Right cardiac atrium (tissue), 5 donors: ENCODE measurements at places on chromosomes 5 and 9.
A peak's percentile ranks its signal among the peaks of the same experiment; 100 is the strongest.

DNA sequence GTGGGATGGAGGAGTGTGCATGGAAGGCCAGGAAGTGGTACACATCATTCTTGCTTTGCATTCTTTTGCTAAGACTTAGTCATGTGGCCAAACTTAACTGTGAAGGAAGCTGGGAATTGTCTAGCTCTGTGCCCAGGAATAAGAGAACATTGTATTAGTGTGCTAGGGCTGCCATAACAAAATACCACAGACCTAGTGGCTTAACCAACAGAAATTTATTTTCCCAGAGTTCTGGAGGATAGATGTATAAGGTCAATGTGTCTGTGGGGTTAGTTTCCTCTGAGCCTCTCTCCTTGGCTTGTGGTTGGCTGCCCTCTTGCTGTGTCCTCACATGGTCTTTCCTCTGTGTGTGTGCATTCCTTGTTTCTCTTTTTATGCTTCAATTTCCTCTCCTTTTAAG is 32.4 kb downstream of the NNT start:
- DNase-seq, result no peak

DNA sequence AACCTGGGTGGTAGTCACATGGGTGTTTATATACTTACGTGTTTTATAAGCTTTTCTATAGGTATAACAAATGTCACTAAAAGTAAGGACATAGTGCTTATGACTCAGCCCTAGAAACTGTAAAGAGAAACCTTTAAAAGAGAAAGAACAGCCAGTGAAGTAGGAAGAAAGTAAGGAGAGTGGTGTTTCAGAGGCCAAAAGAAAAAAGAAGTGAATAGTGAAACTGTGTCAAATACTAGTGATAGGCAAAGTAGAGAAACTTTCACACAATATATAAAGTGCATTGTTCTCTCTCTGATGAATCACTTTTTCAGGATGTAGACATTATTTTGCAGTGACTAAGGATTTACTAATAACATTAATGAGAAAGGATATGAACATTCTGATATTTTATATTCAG is 74.2 kb upstream of the SUSD1 start:
- DNase-seq, result no peak

- DNase-seq, result no peak
Measured at GRCh38 chr5:101306391-101307137, 403.5 kb upstream of the ST8SIA4 start.

- peak; percentile 97 for DNase-seq
Measured at GRCh38 chr5:759111-759751, 25.3 kb downstream of the ZDHHC11B start.
